Stimulated activated CD4-positive, alpha-beta T cell treated with anti-CD3 and anti-CD28 coated beads, Interleukin-15, amount 100 ng/mL, for 1 hour (primary cell): ENCODE measurements at places on chromosomes 7 and 10.

DNA sequence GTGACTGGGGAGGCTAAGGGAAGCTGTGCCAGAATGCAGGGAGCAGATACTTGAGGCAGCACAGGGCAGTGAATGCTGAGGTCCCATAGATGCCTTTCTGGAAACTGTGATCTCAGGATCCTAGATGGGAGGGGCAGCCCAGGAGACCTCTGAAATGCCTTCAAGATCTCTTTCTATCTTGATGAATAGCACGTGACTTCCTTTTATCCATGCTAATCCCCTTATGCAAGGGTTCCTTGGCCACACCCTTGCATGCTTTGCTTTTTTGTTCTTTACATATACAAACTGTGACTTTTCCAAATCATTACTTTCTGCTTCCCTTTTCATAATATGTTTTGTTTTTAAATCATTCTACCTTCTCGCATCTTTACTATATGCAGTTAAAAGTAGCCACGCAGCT, 14.7 kb downstream of the ATRNL1 start:
- DNase-seq = no peak

DNA sequence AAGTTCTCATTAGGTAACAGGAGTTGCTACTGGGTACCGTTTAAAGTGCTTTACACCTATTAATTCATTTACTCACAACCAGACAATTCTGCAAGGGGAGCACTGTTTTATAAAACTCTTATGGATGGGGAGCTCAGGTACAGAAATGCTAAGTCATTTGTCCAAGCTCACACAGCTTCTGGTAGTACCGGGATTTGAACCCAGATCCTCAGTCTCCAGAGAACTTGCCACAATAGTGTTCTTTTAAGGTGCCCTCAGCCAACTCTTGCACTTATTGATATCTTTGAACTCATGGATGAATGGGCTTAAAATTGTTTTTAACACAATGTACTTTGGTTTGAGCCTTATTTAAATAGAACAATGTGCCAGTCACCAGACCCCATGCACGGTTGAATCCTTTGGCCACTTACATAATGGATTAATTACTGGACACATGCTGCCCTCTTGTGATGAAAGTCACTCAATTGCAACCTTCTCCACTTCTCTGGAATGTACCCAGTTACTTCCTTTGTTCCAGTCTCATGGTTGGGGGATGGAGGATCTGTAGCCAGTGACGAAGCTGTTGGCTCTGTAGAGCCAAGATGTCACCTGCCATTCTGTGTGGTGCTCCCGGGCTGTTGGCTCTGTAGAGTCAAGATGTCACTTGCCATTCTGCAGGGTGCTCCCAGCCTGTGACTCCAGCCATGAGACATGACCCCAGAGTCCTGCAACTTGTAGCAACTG, 65.6 kb downstream of the NOD1 start:
- no peak for DNase-seq

DNA sequence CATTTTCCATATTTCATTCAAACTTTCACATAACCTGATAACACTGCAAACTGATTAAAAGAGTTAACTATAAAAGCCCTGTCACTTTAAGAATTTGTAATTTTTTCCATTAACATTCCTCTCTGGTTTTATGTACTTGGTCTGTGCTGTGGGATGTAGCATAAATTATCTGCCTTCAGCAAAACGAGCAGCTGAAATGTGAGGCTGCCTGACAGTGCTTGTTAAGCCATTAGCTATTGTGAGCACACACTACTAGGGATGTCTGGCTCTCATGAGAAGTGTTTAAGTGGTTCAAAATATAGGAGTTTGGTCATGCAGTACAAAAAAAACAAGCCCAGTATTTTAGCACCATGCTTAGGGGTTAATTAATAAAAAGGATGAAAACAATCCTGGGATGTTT, 63.0 kb downstream of the HOXA1 start:
- DNase-seq = no peak

DNA sequence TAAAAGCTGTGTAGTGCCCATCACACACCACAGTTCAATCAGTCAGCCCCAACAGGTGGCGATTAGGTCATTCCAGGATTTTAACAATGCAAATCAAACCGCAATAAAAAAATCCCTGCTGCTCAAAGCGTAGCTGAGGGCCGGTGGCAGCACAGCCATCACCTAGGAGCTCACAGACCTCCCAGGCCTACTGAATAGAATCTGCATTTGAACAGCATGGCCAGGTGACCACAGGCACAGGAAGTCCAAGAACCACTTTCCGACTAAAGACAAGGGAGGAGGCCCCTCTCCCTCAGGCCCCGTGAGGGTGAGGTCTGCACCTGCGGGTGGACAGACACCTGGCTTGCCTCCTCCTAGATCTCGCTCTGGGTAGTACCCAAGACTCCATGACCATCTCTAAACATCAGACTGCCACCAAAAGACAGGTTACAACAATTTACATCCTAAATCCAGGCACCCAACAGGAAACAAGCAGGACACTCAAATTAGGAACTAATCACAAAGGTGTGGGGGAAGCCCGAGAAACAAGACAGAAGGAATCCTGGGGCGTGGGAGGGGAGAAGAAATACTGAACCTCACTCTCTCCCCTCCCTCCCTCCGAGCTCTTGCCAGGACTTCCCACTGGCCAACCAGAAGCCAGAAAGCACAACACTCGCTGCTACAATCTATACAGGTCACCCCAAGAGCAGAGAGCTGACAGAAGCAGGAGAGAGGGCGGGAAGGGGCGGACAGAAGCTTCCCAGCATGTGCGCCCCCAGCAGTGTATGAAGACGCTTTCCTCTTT, 19.2 kb downstream of the GNA12 start:
- DNase-seq = no peak

- DNase-seq = no peak
Measured at GRCh38 chr10:45532480-45532879, 140.1 kb downstream of the ZFAND4 start.

DNA sequence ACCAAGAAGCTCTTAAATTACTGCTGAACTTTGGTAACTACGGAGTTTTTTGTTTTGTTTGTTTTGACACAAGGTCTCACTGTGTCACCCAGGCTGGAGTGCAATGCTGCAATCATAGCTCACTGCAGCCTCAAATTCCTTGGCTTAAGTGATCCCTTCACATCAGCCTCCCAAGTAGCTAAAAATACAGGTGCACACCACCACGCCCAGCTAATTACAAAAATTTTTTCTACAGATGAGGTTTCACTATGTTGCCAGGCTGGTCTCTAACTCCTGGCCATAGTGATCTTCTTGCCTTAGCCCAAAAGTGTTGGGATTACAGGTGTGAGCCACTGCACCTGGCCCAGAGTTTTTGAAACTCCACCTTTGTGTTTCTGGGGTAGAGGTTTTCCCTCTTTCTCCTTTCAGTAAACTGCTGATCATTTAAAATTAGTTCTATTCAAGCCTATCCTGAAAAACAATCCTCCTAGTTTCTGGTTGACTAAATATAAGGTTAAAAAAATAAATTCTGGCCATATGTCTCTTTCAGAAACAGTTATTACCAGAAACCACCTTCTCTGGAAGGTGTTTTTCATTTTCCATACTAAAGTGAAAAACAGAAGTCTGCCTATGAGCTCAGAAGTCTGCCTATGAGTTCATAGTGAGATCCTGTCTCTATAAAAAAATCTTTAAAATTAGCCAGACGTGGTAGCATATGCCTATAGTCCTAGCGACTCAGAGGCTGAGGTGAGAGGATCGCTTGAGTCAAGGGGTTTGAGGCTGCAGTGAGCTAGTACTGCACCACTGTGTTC, 63.9 kb downstream of the VOPP1 start:
- no peak for DNase-seq

GRCh38 chr10:73837072-73837471, 25.7 kb upstream of the NDST2 start:
- DNase-seq = no peak

DNA sequence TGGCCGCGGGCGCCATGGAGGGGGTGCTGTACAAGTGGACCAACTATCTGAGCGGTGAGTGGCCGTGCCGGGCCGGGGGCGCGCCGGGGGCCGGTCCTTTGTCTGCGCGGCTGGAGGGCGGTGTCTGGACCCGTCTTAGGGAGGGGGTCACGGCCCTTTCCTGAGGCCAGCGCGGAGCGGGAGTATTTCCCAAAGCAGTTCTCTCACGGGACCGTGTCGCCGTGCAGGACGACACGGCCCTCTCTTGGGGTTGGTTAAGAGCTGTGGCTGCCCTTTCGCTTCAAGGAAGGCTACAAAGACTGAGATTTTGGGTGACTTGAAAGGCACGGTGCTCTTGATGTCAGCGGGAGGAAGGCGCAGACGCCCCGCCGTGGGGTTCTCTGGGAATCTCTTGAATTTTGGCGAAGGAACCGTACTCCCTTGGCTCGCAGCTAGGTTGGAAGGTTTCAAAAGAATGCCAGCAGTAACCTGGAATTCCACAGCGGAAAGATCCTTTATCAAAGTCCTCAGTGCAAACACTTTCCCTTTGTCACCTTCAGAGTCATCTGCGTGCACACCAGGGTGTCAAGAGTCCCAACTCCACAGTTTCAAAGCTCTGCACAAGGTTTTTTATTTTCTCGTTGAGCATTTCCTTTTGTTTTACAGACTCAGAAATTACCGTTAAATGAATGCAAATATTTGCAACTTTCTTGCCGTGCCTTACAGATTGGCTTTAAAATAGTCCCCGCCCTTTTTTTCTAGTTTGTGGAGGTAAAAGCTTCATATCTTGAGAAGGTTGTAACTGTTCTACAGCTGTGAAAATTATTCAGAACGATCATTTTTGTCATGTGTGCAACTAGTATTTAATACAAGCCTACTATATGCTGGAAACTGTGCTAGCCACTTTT, 780 bp downstream of the PLEKHA8 start:
- no peak for DNase-seq

DNA sequence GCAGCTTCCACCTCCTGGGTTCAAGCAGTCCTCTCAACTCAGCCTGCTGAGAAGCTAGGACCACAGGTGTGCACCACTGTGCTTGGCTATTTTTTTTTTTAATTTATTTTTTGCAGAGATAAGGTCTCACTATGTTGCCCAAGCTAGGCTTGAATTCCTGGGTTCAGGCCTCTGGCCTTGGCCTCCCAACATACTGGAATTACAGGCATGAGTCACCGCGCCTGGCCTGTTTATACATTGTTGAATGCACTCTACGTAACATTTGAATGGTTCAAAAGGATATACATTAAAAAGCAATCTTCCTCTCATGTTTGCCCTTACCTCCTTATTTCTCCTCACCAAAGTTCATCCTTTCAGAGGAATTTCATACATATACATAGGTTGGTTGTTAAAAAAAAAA, 7.2 kb upstream of the SNX10 start:
- no peak for DNase-seq

DNA sequence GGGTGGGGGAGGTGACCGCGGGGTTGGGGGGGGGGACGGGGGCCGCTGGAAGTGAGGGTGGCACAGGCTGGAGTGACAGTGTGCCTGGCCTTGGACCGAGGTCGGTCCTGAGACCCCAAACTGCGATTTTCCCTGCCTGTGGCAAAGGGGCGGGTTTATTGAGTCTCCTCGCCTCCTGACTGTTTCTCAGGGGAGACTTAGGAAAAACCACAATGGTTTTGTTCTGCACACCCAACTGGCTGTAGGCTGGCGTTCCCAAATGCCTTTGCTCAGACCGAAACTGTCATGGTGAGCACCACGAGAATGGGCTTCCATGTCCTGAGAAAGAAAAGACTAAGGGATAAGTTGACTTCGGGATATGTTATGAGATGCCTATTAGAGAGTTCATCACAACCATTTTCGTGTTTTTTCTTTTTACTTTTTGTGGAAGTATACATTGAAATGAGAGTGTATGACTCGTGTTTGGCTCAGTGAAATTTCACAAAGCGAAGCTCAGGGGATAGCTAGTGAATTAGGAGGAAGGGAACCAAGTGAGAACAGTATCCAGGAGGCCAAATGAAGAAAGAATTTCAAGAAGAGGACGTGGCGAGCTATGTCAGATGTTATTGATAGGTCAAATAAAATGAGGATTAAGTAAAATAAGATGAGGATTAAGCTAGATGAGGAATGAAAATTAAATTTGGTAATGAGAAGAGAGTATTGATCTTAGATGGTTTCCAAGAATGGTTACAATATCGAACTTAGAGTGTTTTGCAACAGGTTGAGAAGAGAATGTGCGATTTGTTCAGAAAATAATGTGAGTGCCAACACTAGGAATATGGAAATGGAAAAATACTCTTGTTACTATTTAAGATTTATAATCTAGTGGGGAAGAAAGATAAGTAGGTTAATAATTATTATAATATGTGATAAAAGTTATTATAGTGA, 918 bp downstream of the NET1 start:
- DNase-seq = no peak

DNA sequence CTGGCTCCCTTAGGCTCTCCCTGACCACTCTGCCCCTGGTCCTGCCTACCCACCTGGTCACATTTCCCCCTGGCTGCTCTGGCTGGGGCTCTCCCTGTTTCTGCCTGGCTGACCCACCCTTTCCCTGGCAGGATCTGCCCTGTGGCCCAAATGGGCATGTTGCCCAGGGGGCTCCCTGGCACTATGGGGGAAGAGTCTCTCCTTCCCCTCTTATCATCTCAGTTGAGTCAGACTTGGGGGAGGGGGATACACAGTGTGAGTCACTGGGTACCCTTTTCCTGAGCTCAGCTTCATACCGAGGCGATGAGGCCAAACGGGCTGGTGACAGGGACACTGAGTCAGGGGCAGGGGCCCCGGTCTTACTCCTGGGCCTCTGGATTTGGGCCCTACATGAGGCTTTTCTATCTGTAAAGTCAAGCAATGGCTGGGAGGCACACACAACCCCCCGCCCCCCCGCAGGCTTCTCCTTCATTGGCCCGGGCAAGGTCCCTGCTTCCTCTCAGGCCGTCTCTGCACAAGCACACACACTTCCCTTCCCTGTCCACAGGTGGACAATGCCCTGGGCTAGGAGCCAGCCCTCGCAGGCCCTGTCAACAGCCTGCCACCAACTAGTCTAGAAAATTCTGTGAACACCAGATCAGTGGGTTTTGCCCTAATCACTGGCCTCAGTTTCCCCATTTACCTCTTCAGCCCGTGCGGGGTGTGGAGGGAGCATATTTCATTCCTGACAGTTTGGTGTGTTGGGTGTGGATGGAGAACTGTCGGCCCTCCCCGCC, 627 bp upstream of the FLNC start:
- DNase-seq = no peak

DNA sequence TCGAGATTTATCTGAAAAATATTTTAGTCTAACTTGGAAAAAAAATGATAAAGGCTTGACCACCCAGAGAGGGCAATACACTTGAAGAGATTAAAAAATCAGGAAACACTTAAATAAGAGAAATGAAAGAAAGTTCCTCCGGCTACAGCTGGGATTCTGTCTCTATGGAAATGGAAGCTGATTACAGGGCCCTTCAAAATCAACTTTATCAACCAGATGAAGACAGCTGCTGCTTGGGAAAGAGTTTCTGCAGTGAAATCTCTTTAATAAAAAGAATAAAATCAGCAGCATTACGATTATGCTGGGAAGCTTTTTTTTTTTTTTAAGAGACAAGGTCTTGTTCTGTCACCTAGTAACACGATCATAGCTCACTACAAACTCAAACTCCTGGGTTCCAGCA, 4.5 kb downstream of the RSU1 start:
- DNase-seq = no peak

GRCh38 chr10:78381107-78381506, 347.4 kb downstream of the RPS24 start:
- no peak for DNase-seq

DNA sequence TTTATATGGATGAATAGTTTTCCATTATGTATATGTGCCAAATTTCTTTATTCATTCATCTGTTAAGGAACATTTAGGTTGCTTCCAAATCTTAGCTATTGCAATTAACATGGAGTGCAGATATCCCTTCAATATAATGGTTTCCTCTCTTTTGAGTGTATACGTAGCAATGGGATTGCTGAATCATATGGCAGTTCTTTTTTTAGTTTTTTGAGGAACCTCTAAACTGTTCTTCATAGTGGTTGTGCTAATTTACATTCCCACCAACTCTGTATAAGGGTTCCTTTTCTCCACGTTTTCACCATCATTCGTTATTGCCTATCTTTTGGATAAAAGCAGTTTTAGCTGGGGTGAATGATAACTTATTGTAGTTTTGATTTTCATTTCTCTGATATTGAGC, 46.5 kb downstream of the FAS start:
- DNase-seq = no peak
